RPMI8226 (cell line): ENCODE measurements at places on chromosomes 7 and 10.
A peak's percentile ranks its signal among the peaks of the same experiment; 100 is the strongest.

DNA sequence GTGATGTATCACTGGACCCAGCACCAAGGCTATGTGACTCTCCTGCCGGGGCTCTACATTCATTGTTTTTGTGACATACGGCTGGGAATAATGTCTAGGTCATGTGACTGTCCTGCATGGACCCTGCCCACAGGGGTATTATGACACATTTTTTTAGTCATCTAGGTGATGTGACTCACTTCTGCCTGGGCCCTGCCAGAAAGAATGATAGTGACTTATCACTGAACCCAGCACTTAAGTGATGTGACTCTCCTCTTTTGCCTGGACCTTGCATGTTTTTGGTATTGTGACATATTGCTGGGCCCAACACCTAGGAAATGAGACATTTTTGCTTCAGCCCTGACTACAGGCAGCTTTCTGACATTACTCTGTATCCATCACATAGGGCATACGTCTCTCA, 51.1 kb upstream of the ZNF107 start:
- DNase-seq = no peak

- no peak for DNase-seq
Observed at GRCh38 chr7:4178916-4179687, 503.0 kb upstream of the FOXK1 start.

GRCh38 chr7:101729241-101729883, 88.1 kb upstream of the CUX1 start:
- no peak for DNase-seq

DNA sequence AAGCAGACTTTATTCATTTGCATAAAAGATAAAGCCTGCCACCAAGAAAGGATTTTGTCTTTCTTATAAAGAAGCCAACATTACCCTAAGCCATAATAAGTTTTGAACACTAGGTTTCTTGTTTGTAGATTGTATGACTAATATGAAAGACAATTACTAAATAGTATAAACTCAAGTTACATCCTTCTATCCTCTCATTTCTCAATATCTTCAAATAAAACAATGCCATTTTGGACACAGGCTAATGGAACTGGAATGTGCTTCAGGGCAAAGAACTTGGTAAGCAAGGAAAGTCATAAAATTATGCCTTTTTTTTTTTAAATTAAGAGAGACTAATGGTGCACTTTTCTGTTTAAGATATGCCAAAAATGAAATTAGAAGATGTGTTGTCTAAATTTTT, 137.7 kb downstream of the DKK1 start:
- no peak for DNase-seq

- DNase-seq = no peak
Observed at GRCh38 chr7:116710764-116711452, 38.9 kb downstream of the MET start.

DNA sequence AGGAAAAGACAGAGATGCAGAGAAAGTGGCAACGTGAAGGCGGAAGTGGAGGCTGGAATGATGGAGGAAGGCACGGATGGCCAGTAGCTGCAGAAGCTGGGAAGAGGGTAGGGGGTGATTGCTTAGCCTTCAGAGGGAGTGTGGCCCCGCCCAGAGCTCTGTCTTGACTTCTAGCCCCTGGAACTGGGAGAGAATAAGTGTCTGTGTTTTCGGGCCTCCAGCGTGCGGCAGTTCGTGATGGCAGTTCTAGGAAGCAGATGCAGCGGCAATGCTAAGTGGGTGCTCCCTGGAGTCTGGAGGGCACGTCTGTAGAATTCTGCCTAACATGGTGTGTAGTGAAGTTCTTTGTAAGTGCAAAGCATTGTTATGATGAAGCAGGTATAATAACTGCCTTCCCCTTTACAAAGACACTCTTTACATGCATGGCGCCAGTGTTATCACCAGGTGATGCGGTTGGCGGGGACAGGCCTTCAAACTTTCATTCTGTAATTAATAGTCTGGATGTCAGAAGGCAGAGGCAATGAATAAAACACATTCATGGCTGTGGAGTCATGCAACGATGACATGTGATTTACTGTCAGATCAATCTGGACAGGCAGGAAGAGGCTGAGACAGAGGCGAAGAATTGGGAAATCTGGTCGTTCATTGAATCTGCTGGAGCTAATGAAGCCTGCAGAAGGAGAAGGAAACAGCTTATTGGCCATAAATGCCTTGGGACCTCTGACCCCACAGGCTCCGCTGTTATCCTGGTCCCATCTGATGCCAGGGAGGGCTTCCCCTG, 228.6 kb downstream of the GLRX3 start:
- DNase-seq = no peak

- peak; percentile 48 for DNase-seq
Observed at GRCh38 chr10:6473901-6474370, 106.1 kb downstream of the PRKCQ start.

GRCh38 chr7:36600869-36601530, 123.3 kb downstream of the AOAH start:
- no peak for DNase-seq

GRCh38 chr7:5225616-5226290, 35.7 kb downstream of the WIPI2 start:
- DNase-seq = no peak

DNA sequence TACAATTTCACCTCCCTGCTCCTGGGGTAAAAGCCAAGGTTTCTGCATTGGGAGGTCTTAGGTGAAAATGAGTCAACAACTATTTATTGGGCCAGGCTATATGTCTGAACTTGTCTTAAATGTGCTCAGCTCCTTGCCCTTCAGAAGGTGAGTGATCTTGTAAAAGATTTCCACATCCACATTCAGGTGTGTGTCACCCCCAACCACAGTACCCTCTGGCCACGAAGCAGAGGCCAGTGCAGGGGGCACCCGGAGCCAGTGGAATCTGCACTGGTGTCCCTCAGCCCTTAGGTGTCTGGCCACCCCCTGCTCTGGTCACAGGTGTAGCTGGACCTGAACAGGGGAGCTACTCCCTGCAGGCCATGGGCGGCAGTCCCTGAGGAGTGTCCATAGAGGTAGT, 198.5 kb downstream of the PAXIP1 start:
- DNase-seq = no peak

DNA sequence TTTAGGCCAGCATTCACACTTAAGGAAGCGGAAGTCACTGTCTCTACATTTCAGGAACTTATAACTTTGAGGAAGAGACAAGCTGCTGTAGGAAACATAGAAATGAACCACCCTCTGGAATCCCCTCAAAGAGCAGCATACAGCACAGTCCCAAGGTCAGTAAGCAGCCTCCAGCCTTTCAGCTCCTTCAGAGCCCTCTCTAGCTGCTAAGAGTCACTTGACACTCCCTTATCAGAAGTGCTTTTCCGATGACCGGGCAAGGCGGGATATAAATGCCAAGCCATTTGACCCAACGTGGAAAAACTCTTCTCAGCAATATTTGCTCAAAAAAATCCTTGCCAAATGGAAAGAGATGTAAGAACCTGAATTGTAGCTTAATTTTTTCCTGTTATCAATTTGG, 1284.3 kb downstream of the XPNPEP1 start:
- DNase-seq = no peak

- no peak for DNase-seq
Observed at GRCh38 chr10:132659206-132660091, 121.9 kb downstream of the INPP5A start.

GRCh38 chr10:132586739-132587138, 49.2 kb downstream of the INPP5A start:
- DNase-seq = no peak

DNA sequence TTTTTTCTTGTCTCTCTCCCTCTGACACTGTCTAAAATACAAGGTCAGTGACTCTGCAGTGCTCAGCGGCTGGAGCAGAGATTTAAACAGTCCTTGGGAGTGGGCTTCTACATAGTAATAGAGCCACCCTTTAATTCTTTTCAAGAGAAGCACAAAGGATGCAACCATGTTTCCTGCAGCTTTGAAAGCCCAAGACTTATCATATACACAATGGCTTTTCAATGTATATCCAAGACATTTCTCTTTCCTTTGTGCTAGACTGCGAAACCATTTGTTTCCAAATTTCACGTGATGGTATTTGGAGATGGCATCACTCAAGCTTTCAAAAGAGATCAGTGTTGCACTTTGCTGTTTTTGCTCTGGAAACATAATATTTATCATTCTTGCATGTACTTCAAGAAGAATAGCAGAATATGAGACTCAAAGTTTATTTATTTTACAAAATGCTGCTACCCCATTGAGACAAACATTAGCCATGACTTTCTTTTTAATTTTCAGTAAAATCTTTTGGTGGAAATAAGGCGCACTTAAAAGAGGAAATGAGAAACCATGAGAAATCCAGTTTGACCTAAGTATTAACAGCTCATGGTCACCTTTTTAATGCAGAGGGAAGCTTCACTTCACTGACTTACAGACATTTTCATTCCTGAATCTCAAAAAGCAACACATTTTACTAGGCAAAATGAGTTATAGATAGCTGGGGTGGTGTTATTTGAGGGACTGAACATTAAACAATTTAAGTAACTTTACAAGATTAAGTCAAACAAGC, 76.6 kb downstream of the SEMA3C start:
- peak; percentile 30 for DNase-seq

DNA sequence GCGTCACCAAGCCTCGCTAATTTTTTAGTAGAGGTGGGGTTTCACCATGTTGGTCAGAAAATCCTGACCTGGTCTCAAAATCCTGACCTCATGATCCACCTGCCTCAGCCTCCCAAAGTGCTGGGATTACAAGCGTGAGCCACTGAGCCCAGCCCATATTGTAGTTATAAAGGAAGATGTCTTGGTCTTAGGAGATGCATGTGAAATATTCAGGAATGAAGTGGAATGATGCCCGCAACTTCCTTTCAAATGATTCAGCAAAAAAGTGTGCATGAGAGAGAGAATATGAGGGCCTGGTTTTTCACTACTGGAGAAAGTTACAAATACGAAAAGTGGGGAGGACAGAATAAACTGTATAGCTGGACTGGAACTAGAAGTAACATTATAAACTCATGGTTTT, 15.9 kb downstream of the TMEM209 start:
- no peak for DNase-seq

- no peak for DNase-seq
Observed at GRCh38 chr10:132373241-132373955, 23.6 kb upstream of the PWWP2B start.

DNA sequence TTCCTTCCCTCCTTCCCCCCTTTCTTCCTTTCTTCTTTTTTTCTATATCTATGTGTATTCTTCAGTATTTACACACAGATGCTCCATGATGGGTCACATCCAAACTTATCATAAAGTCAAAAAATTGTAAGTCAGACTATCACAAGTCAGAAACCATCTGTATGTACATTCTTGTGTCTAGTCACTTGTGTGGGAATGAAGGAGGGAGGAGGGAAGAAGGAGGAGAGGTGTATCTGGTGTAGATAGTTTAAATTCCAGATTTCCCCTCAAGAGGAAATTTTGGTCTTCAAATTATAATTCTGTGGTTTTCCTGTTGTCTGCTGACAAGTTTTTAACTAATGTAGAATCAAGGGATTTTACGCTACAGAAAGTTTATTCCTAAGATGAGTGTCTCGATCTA, 287.2 kb downstream of the ETV1 start:
- DNase-seq = no peak

DNA sequence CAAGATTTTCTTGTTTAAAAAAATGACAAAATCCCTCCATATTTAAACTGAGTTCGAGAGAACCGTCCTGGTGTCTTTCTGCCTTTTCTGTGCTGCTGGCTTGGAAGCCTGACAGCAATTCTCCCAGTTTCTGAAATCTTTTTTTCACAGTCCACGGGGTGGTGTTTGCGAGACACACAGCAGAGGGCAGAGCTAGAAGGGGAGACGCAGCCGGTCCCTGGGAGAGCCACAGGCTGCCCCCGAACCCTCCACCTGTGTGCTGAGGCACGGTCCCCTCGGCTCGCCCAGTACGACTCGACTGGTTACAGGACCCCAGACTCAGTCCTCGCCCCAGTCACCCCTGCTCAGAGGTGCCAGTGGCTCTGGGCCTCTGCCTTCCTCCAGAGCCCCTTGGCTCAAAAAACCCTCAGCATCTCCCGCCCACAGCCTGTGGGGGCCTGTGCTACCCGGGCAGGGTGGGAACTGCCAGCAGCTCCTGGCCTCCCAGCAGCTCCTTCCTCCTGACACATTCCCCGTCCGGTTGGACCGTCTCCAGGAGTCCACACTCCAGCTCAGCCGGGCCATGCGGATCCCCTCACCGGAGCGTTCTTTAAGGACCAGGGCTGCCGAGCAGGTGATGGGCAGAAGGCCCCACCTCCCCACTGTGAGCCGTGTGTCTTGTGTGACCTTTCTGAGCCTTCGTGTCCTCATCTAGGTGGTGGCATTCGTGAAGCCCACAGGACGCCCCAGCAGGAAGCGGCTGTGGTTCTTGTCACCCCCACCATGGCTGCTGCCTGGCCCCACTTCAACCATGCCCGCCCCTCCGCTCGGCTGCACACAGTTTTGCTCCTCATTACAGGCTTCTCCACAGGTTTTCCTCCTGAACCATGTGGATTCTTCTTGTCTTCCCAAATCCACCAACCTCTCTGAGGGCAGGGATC, 52.3 kb upstream of the EN2 start:
- DNase-seq = peak; percentile 55

GRCh38 chr7:24739306-24739705, 18.0 kb downstream of the GSDME start:
- no peak for DNase-seq

GRCh38 chr10:71218046-71218650, 5.8 kb downstream of the UNC5B start:
- no peak for DNase-seq

GRCh38 chr10:96556003-96556402, 30.8 kb downstream of the TM9SF3 start:
- DNase-seq = no peak

- DNase-seq = no peak
Observed at GRCh38 chr7:32868116-32868515, 23.4 kb downstream of the KBTBD2 start.

DNA sequence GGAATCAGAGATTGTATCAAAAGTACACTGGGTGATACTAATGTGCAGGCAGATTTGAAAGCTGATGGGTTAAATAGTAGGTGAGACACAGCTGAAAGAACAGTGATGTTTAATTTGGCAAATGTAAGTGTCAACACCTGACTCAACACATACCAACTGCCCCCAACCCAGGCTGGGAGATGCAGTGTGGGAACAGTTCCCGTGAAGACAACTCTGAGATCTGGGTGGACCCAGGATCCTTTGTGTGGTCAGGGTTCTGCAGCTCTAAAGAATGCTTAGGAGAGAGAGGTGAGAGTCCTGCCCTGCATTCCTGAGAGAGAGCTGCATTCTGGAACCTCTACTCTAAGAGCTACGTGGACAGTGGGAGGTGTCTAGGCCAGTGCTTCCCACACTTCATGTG, 479.7 kb downstream of the RPS24 start:
- DNase-seq = no peak

GRCh38 chr10:35353805-35354204, 17.5 kb downstream of the CCNY start:
- DNase-seq = no peak

DNA sequence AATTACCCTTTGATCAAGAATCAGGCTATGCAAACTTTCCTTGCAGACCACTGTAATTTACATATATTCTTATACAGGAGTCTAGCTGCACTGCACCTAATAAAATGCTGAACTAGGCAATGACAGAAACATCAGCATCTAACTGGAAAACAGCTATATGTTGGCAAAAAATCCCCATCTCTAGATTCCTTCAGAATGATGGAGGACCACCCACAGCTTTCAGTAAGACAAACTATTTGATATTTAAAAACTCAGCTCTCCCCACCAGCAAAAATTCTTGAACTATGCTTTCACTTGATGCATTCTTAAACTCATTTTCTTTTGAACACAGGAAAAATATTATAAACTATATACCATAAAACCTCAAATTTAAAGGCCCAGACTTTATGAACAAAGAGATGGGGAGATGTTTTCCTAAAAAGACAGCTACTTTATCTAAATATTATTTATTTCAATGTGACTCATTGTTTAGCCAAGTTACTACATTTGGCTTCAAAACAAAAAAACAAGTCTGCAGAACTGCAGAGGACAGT, 77.4 kb downstream of the SEMA3C start:
- no peak for DNase-seq
